ENCODE measurements at places on chromosomes 3 and 15.

GRCh38 chr15:57195326-57195725, 181.0 kb upstream of the CGNL1 start:
- no peak for DNase-seq

- DNase-seq = no peak
Observed at GRCh38 chr3:39812537-39812936, 3.1 kb downstream of the MYRIP start.

DNA sequence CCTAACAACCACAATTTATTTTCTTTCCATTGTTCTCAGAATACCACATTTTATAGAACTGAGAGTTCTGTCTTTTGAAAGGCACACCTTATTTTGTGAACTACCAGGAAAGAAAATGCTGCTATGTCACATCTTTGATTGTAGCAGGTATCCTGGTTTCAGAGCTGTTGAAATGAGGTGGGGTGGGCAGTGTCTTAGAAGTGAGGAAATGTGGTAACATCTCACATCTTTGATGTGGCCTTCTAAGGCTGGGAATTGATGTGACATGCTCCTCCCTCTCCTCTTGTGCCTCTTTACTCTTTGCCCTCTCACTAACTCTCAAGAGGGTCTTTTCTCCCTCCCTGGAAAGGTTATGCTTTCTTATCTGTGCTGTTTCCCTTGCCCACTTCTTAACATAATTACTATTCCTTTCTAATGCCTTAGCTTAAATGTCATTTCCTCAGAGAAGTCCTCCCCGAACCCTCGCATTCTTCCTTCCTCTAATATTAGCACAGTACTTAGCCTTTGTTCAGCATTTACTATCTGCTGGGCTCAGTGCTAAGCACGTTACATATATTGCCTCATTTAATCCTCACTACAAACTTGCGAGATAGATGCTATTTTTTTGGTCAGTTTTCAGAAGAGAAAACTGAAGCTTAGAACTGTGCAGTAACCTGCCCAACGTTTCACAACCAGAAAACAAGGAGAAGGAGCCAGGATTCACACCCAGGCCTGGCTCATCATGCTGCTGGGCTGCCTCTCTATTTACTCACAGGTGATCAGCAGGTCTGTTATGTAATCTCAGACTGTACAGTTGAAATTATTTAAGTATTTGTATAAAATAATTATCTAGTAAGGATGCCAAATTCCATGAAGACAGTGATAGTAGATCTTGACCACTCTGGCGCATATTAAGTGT, 24.0 kb upstream of the SPTSSB start:
- no peak for DNase-seq

DNA sequence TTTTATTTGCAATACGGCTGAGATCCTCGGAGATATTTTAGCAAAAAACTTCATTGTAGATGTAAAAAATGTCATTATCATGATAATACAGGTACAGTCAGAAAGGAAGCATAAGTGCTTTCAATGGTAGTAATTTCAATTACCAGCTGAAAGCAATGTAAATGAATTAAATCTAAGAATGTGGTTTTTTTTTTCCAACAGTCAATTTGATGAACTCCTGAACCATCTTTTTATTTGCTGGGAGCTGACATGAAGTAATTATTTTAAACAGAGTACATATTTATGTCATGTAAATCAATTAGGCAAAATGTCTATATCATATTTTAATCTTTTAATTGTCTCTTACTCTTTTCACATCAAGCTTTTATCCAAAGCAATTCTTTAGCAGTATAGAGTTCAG, 70.6 kb downstream of the MORC1 start:
- no peak for DNase-seq

GRCh38 chr3:23685541-23686258, 120.1 kb upstream of the UBE2E1 start:
- DNase-seq = no peak

- no peak for DNase-seq
Observed at GRCh38 chr3:197615430-197615829, 59.7 kb upstream of the BDH1 start.
